ENCODE measurements at places on chromosomes 1 and 21.

GRCh38 chr1:173241528-173242347 is 34.6 kb upstream of the TNFSF4 start:
- no peak for DNase-seq

DNA sequence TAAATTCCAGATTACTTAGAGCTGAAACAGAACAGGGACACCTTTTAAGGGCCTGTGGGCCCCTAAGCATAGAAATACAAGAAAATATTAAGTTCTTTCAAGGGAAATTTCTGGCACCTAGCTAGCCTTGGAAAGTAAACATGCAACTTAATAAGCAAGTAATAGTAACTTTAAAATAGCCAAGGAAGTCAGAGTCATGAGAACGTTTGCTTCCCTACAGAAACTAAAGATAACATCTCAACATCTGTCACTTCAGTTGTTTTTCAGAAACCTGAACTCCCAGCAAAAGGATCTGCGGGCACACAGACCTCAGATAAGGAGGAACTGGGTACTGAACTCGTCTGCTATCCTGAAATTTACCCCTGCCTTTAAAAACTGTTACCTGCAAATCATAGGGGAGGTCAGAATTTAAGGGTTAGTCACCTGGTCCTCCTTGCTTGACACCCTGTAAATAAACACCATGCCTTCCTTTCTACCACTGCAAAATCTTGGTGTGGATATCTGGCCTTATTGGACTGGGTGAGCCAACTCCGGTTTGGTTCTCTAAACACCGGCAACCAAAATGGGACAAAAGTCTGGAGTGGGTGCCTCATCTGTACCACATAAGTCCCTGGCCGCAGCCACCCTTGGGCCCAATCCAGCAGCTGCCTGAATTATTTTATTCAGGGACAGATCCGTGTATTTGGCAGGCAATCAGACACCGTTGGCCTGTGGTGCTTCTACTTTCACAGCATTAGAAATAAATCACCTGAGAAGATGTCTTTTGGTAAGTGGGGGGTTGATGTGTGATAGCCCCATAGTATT is 27.9 kb downstream of the NRDC start:
- DNase-seq, result no peak

DNA sequence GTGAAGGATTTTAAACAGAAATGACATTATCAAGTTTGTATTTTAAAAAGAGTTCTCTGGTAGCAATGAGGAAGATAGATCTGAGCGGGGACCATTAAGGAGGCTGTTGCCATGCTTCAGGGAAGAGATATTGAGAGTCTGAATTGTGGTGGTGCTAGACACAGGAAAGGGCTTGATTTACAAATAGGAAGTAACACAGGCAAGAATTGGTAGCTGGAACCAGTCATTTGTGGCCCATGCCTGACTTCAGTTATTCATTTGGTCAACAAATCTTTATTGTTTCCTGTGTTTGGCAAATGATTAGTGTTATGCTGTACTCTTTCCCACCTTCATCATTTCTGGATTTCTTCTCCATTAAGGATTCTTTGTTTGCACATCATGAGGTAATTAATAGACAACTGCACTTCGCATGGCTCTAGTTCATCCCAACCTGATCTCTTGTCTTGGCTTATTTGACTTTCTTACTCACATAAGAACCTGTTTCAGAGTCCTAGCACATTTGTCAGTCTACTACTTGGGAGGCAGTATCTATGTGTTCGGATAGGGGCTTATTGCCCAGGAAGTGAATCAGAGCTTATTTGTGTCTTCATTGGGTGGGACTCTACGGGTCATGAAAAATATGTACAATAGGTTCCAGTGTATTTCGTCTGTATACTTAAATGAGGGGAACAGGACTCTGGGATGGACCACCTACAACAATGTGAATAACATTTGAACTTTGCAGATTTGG is 32.3 kb downstream of the EEIG2 start:
- no peak for DNase-seq

- DNase-seq, result no peak
Measured at GRCh38 chr1:81867235-81867634, 66.5 kb downstream of the ADGRL2 start.

- DNase-seq, result no peak
Measured at GRCh38 chr21:19900149-19900548, 1098.1 kb upstream of the NCAM2 start.

DNA sequence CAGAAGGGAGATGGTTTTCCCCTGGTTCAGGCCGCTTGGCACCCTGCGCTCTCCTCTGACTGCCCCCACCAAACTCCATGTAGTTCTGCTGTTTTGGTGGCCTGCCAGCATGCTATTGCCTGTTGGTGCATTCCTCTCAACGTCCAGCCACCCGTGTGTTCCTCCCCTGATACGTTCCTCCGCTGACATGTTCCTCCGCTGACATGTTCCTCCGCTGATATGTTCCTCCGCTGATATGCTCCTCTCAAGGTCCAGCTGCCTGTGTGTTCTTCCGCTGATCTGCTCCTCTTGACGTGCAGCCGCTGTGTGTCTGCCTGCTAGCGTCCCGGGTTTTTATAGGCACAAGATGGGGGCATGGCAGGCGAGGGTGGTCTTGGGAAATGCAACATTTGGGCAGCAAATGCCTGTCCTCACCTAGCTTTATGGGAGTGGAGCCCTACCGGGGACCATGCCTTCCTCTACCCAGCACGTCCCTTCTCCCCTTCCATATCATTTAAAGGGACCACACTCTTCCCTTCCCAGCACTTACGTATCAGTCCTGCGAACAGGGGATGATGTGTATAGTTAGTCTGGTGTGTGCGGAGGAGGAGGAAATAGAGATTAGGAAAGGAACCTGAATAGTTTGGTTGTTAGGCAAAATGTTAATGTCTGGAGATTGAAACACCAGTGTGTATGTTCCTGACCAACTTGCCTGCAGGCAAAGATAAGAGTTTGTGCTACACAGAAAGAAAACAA is 40.6 kb upstream of the PLA2G5 start:
- no peak for DNase-seq

GRCh38 chr1:27405074-27405473 is 12.7 kb downstream of the GPR3 start:
- no peak for DNase-seq

- DNase-seq, result no peak
Measured at GRCh38 chr1:32774950-32775634, 42.1 kb downstream of the YARS1 start.

DNA sequence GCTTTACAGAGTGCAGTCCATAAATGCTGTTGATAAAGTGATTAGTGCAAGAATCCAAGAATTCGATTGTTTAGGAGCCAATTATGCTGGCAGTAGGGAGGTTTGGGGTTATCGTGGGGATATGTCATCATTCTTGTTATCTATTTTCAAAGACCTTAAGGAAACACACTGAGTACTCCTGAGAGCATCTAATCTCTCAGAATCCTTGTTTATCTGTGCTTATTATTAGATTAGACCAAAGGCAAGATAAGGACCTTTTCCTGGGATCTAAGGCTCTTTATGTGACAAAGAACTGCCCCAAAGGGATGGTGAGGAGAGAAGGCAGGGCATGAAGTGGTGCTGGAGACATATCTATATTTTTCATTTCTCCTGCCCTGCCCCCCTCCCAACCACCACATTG is 139.1 kb downstream of the TSEN15 start:
- no peak for DNase-seq

GRCh38 chr1:115280064-115280463 is 58.0 kb downstream of the NGF start:
- no peak for DNase-seq

DNA sequence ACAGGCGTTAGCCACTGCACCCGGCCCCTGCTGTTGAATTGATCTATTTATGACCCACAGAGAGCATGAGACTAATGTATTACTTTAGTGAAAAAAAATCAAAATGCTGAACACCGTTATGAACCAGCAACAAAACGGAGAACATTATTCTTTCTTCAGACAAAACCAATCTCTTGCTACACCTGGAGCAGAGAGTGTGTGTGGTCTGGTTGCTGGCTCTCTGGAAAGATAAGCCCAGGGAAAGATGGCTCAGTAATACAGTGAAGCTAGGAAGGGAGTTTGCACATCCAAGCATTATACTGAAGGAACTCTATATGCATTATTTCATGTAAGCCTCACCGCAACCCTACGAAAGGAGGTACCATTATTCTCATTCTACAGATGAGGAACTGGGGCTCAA is 117.0 kb downstream of the GLUL start:
- no peak for DNase-seq

- DNase-seq, result no peak
Measured at GRCh38 chr1:6410248-6410893, 9.3 kb downstream of the HES2 start.

DNA sequence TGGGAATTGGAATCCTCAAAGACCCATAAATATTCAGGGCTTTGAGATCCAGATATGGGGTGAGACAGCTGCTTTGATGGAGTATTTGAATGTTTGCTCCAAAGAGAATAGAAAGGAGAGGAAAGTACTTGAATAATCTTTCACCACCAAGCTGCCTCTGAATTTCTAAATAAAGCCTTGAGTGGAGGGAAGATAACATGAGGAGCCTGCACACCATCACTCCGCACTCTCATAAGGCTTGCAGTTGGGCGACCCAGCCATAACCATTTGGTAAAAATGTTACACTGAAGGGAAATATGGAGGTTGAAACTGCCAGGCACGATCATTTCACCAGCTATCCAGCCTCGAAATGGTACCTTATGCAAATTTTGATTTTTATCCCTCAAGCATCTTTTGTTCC is 38.4 kb downstream of the VCAM1 start:
- DNase-seq, result no peak

DNA sequence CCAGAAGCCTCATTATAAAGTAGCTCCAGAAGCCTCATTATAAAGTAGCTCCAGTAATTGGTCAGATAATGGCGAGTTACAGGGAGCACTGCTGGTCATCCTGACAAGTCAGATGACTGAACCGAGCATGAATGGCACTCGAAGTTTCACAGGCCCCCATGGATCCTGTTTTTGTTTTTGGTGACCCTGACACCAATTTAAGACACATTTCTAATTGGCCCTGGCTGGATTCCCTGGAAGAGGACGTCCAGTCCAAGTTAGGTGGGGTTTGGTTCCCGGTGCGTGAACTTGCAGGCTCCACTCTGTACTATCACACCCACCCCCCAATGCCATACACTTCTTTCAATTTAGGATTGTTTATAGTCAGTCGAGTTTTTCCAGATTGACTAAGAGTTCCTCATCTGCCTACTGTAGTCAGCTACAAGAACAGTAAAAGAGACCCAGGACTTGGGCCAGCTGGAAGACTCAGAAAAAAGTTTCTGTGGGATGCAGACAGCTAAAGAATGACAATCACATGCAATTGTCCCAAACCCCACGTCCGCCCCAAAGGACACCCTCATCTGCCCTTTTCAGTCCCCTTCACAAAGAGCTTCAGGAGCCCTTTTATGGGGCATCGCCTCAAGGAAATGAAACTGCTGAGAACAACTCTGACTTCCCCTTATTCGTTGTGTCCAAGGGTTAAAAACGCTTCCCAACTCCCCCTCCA is 2.7 kb downstream of the DHRS3 start:
- no peak for DNase-seq

DNA sequence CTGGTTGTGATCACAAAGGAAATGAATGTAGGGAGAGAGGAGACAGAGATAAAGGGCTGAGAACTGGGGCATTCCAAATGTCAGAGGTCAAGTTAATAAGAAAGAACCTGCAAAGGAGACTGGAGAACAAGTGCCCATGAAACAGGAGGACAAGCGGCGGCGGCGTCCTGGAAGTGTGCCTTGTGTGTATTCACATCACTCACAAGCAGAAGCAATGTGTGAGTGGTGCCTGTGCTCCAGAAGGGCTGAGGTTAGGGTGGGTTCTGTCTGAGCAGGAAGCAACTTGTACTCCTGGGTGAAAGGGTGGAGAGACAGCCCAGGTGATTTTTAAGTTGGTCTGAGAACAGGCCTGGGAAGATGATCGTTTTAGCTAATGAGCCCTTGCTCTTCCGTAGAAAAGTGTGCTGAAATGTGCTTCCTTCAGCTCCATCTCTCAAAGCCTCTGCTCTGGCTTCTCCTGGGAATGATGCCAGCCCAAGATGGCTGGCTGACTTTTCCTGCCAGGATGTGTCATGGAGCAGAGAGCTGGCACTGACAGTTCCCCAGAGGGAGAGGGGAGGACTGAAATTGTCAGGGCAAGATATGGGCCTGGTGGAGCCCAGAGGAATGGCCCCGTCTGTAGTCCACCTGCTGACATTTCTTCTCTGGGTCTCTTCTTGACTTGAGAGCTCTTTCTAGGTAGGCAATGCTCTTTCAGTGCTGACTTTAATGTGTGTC is 25.1 kb upstream of the PLEKHA6 start:
- DNase-seq, result no peak

GRCh38 chr1:62784509-62785365 is 805 bp downstream of the ATG4C start:
- no peak for DNase-seq

DNA sequence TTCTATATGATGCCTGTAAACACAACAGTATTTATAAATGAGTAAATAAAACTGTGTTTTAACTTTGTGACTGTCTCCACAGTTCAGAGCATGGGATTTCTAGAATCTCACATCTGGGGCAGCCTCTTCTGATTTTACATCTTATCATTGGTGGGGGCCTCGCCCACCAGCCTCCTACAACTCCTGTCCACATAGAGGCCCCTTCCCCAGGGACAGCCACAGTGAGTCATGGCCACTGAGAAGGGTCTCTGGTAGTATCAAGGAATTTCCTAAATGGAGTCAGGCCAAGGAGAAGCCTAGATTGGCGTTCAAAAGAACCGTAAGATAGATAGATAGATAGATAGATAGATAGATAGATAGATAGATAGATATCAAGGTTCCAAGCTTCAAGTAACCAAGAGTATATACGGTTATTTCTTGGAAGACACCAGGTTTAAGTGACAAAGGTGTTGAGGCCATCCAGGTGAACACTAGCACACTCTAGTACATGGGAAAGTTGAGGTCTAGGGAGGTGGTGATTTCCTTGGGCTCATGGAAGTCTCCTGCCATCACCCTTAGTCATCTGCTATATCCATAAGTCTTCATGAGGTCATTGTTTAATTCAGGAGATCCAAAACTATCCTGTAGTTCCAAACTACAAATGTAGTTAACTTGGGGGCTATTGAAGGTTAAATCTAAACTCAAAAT is 121.6 kb downstream of the SYT2 start:
- DNase-seq, result no peak

- DNase-seq, result no peak
Measured at GRCh38 chr1:63690966-63691700, 82.7 kb upstream of the ROR1 start.

DNA sequence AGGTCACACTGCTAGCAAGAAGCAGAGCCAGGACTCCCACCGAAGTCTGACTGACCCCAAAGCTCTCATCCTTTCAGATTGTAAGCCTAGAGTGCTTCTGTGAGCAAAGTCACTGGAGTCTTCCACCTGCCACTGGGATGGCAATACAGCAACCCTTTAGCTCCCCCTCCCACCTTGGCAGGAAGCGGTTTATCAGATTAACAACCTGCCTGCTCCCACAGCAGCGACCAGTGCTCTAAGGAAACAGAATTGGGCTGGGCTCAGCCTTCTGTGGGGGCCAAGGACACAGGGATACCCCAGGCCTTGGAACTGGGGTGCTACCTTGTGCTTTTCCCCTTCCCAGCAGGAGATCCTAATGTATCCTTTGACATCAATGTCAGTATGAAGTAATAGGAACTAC is 76.0 kb downstream of the GFI1 start:
- no peak for DNase-seq

DNA sequence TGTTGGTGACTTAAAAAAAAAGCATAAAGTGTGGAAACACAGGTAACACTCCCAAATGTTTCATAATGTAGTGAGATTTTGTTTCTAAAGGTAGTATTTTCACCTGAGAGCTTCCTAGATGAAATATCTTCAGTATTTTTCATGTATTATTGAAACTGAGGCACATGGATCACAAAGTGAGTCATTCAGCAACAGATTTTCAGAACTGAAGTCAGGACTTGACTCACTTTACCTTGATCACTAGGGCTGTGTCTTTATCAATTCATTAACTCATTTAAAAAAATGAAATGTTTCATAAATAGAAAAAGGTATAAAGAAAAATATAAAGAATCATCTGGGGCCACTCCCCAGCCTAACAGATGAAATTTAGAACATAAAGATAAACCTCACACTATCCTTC is 66.5 kb upstream of the RCC1 start:
- no peak for DNase-seq

All from stimulated activated CD8-positive, alpha-beta memory T cell treated with anti-CD3 and anti-CD28 coated beads, Interleukin-4, amount 100 ng/mL, for 24 hours (primary cell).